Ovary (tissue), 10 donors: ENCODE measurements at places on chromosomes 11 and 22. TPM values are rescaled to one million over a fixed set of nuclear protein-coding genes. Genes with fewer than 3 reads are reported as not detected.

DNA sequence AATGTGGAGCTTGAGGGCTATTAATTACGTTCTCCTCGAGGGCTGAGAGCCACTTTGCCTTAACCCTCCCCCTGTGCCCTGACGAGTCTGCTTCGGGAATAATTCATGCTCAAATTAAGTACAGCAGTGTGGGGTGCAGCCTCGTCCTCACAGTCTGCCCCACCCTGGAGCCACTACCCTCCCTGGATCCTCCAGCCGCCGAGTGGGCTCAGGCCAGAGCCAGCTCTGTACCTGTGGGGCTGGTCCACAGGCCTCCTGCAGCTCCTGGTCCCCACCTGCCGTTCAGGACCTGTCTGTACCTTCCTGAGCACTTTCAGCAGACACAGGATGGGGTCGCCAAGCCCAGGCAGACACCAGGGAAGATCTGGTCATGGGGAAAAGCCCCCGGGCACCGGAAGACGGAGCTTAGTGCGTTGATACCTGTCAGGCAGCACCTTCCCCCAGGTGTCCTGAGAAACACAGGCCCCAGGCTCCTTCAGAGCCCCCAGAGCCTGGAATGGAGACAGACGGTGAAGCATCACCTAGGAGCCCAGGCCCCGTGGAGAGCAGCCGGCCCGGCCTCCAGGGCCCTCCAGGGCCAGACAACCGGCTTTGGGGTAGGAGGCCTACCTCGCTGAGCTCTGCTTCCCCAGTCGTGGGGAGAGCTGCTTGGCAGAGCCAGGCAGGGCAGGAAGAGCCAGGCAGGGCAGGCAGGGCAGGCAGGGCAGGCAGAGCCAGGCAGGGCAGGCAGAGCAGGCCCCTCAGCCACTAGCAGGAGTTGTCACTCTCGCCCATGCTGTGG, 9.7 kb downstream of the TSPAN32 start:
- no peaks in the 10 kb centered on the region for H3K27me3 ChIP-seq
- H3K4me3 ChIP-seq = no peak overlapping the region
- no peak overlapping the region for H3K27ac ChIP-seq
- DNase-seq = no peak
- H3K4me1 ChIP-seq = peaks cover 31% of the 10 kb centered on the region
- no peaks in the 10 kb centered on the region for H3K36me3 ChIP-seq

DNA sequence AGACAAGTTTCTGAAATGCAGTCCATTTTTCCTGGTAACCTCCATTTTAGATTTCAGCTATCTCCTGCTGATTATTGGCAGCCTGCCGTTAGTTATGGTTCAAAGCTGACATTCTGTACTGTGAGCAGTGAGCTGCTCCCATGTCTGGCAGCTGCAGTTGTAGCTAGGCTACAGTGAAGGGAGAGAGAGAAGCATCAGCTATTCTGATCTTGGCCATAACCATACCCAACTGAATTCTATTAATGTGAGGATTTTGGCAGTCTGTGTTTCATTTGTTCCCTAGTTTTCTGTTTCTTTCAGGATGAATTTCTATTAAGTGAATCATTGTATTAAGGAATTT, 33.4 kb downstream of the SIK2 start:
- no peak overlapping the region for H3K4me3 ChIP-seq
- H3K27ac ChIP-seq = no peak overlapping the region
- DNase-seq = peak; percentile 36
- no peaks in the 10 kb centered on the region for H3K36me3 ChIP-seq
- H3K27me3 ChIP-seq = no peaks in the 10 kb centered on the region
- peaks cover 1% of the 10 kb centered on the region for H3K4me1 ChIP-seq

Gene AIFM3
- 2.7 TPM for total RNA-seq

GRCh38 chr11:8789864-8790263, 107.3 kb downstream of the RPL27A start:
- no peak for DNase-seq
- H3K27ac ChIP-seq = no peak overlapping the region
- H3K4me3 ChIP-seq = no peak overlapping the region
- H3K27me3 ChIP-seq = no peaks in the 10 kb centered on the region

Gene DDI1
- total RNA-seq = not detected

GRCh38 chr22:39717099-39717498, 146.5 kb downstream of the CACNA1I start:
- no peak for DNase-seq
- no peak overlapping the region for H3K27ac ChIP-seq
- H3K36me3 ChIP-seq = no peaks in the 10 kb centered on the region
- no peaks in the 10 kb centered on the region for H3K27me3 ChIP-seq

Gene RFPL1
- total RNA-seq = not detected

GRCh38 chr22:22769434-22770279, 118.0 kb upstream of the IGLL5 start:
- no peaks in the 10 kb centered on the region for H3K36me3 ChIP-seq
- peaks cover 4% of the 10 kb centered on the region for H3K4me1 ChIP-seq
- no peak for DNase-seq
- no peak overlapping the region for H3K4me3 ChIP-seq

Gene RASL10A
- 0.53 TPM for total RNA-seq

GRCh38 chr22:30947173-30947815, 21.3 kb downstream of the MORC2 start:
- no peaks in the 10 kb centered on the region for H3K27me3 ChIP-seq
- no peaks in the 10 kb centered on the region for H3K36me3 ChIP-seq
- H3K4me3 ChIP-seq = no peak overlapping the region
- no peak for DNase-seq

DNA sequence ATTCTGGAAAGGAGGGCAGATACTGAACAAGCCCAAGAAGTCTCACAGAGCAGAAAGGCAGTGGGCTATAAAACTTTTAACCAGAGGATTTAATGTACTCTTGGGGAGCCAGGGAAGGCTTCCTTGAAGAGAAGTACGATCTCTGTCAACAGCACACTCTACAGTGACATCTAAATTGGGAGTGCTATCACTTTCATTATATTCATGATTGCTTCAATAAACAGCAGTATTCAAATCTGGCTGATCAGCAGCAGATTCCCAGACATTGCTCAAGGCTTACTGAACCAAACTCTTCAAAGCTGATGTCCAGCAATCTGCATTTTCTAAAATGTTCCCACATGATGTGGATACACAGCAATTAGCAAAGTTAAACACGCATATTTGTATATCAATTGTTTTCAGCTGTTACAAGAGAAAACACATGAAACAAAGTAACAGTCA, 44.2 kb downstream of the SYTL2 start:
- no peaks in the 10 kb centered on the region for H3K4me1 ChIP-seq
- H3K36me3 ChIP-seq = no peaks in the 10 kb centered on the region
- no peak overlapping the region for H3K27ac ChIP-seq
- H3K4me3 ChIP-seq = no peak overlapping the region

DNA sequence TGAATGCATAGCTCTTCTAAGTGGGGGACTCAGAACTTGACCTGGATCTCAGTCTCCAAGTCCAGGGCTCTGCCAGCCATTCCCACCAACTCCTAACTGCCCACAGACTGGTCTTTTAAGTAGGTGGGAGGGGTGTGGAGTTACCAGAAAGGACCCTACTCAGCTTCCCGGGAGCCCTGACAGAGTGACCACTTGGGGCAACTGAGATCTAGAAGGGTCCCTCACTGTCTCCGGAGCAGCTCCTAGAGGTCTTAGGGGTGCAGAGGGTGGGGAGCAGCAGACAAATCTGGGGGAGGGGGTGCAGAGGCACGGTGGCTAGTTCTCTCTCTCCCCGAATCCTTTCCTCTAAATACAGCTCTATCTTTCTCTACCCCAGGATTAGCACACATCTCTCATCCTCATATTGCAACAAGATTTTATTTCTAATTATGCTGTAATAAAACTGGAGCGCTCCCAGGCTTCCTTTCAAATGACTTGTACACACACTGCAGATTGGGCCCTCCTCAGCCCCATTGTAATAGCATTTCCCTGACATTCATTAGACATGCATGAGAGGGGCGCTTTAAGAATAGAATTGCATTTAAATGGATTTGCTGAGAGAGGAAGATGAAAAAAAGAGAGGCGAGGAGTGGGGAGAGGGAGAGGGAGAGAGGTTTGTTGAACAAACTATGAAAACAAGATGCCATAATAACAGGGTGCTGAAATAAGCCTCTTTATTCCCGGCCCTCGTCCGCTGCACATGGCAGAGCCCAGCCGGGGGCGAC, 219.0 kb downstream of the CEP164 start:
- H3K27ac ChIP-seq = no peak overlapping the region
- H3K36me3 ChIP-seq = no peaks in the 10 kb centered on the region
- no peaks in the 10 kb centered on the region for H3K4me1 ChIP-seq
- no peak for DNase-seq
- H3K27me3 ChIP-seq = no peaks in the 10 kb centered on the region

DNA sequence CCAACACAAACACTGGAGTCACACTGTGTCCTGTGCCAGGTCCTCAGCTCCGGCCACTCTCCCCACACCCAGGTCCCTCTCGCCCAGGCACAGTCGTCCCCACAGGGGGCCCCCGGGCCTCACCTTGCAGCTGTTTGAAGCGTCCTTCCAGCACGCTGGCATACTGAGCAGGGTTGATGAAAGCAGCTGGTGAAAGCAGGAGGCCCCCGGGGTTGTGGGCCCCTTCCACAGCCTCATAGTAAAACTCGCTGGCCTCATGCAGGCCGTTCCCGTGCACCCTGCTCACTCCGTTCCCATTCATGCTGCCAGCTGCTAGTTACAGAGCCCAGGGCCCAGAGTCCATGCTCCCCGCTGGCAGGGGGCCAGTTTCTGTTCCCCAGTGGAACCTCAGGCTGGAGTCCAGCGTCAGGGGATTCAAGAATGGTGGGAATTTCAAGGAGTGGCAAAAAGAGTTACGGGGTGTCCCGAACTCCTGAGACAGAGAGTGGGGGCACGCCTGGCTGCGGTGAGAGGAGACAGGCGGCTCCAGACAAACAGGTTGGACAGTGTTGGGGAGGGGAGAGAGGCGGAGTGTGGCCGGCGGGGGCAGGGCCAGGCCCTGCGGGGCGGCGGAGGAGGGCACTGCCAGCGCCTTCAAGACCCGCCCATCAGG, 10.6 kb downstream of the SPTBN2 start:
- no peaks in the 10 kb centered on the region for H3K36me3 ChIP-seq
- H3K4me1 ChIP-seq = no peaks in the 10 kb centered on the region
- H3K27ac ChIP-seq = no peak overlapping the region
- no peak for DNase-seq
